ENCODE measurements at places on chromosomes 1 and 21.

DNA sequence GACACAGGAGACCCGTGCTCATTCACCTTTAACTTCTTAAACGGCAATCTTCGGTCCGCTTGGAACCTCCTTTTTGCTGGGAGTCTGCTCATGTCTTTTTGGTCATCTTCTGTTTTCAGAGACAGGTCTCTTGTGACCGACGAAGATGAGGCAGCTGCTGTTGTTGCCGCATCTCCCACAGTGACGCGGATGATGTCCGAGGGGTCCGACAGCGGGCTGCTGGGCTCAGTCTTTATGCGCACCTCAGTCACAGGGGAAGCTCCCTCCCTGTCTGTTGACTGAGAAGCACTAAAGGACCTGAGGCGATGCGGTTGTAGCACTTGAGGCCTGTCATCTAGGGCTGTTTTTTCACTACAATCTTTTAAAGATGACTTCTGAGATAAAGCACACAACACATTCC, 17.6 kb downstream of the ZBTB21 start:
- no peak for DNase-seq

- no peak for DNase-seq
Observed at GRCh38 chr1:147699686-147700041, 29.3 kb upstream of the ACP6 start.

DNA sequence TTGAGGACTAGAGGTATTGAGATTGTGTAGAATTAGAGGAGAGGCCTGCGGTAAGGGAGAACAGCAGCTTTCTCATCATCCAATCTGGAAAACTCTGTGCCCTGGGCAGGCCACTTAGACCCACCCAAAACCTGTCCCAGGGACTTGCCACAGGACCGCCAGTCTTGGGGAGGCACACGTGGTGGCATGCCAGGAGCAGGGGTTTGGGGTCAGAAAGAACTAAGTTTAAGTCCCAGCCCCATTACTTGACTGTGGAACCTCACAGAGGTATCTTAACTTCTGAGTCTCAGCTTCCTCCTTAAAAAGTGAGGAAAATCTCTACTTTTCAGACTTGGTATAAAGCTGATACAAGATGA, 356.6 kb downstream of the HHAT start:
- DNase-seq = no peak

DNA sequence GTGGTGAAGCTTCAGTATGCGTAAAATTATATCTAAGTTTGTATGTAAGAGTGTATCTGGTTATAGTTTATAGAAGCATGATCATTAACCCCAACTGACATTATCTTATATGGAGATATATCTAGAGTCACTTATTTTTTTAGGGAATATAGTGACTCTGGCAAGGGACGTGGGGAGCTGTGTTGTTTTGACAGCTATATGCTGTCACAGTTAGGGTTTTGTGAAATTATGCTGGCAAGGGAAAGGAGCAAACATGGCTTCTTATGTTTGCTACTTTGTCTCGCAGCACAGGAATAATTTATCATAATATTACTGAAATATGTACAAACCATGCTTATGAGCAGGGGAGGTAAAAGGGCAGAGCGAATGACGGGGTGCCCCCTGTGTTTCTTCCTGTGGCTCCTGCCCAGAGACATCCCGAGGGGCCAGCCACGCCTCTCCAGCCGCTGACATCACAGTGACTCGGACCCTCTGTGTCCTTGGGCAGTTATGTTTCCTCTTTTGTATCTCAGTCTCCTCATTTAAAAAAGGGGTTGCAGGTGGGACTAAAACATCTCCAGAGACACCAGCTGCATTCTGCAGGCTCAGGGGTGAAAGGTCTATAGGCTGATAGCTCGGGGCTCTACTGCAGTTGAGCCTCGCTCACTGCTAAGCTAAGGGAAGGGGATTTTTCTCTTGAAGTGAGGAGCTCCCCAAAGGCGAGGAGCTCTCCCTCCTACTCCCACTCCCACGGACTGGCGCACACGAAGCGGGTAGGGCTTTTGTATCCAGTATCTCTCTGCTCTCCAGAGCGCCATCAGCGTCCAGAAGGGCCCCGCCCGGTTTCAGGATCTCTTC, 14.9 kb downstream of the A3GALT2 start:
- no peak for DNase-seq

GRCh38 chr1:1806890-1807289, 28.6 kb upstream of the NADK start:
- DNase-seq = no peak

- no peak for DNase-seq
Observed at GRCh38 chr1:3410142-3410925, 44.1 kb upstream of the ARHGEF16 start.

GRCh38 chr1:95094923-95095322, 22.2 kb upstream of the ALG14 start:
- no peak for DNase-seq

DNA sequence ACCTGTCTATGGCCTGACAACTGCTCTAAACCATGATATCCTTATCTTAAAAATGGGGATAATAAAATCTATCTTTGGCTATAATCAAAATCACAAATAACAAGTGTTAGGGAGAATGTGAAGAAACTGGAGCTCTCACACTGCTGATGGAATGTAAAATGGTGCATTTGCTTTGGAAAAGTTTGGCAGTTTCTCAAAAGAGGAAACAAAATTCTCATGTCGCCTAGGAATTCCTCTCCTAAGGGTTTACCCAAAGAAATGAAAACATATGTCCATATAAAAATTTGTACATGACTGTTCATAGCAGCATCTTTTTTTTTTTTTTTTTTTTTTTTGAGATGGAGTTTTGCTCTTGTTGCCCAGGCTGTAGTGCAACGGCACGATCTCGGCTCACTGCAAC, 64.3 kb downstream of the ZNF281 start:
- no peak for DNase-seq

DNA sequence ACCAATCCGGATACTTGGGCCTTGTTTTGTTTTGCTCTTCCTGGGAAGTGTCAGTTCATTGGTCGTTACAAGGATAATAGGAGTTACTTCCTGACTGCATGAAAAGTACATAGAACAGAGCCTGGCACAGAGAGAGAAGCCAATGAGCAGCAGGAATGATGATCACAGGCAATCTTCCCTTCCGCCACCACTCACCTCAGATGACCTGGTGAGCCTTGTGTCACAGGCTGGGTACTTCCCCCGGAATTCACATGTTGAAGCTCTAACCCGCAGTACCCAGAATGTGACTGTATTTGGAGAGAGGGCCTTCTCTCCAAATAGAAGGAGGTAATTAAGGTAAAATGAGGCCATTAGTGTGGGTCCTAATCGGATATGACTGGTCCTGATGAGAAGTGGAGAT, 18.8 kb upstream of the GPR137B start:
- DNase-seq = no peak

DNA sequence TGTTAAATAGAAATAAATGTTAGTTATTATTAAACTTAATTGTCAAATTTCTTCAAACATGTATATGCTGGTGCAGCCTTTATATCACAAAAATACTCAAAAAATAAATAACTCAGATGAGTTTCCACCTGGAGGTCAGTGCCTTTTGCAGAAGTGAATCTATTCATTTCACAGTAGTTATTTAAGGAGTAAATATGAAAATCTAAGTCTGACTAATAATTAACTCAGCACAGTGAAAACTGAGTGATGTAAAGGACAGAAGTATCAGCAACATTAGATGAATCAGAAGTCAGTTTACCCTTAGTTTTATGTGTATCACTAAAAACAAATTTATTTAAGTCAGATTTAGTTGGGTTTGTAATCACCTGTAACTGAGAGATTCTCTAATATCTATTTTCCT, 2135.4 kb downstream of the MRPL39 start:
- no peak for DNase-seq

DNA sequence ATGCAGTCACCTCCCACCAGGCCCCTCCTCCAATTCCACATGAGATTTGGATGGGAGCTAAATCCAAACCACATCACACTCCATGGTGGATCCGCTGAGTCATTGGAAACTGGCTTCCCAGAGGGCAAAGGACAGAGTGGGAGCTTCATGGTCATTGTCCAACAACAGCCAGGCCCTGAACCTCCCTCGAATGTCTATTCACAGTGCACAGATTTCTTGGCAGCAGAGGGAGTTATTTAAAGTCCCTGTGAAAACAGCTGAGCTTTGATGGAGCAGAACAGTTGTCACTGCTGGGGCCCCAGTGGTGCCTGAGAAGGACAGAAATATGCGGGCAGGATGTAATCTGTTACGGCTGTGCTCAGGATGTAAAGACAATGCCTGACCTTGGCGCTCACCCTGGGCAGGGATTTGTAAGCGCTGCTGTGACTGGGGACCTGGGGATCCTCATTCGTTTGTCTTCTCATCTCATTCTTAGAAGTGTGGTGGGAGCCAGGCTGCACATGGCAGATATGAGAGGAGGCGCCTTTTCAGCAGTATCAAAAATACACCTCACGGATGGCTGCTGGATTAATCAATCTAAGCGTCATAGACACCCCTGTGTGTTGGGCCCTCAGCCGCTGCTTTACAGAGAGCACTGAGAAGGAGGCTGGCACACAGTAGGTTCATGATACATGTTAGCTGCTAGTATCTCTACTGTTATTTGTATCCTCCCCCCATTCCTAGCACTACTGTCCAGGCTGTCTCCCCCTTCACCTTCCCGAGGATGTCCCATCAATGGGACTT, 439.4 kb downstream of the PTPRU start:
- DNase-seq = no peak

- no peak for DNase-seq
Observed at GRCh38 chr1:108610073-108610472, 50.2 kb downstream of the EEIG2 start.

- DNase-seq = no peak
Observed at GRCh38 chr1:113714606-113715269, 44.5 kb downstream of the PHTF1 start.

DNA sequence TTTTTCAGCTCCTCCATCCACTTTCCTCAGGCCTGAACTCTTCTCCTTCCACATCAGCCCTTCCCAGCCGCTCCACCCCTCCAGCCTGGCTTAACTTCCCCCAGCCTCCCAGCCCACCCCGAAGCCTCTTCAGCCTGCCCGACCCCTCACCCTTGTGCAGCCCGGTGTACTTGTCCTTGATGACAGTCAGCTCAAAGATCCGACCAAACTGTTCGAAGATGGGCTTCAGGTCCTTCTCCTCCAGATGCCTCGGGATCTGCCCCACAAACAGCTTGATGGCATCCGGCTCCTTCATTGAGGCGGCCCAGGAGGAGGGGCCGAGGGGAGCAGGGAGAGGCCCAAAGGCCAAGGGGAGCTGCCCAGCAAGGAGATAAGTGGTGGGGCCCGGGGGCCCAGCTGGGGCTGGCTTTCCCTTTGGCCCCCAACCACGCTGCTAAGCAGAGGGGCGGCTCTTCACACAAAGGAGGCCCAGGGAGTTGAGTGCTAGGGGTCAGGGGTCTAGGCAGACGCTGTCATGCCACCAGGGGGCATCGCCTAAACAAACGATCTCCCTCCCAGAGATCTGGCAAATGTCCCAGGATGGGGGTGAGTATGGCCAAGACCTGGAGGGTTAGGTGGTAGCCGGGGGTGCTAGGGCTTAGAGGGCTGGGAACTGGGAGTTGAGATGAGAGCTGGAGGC, 738 bp downstream of the CELF3 start:
- DNase-seq = no peak

DNA sequence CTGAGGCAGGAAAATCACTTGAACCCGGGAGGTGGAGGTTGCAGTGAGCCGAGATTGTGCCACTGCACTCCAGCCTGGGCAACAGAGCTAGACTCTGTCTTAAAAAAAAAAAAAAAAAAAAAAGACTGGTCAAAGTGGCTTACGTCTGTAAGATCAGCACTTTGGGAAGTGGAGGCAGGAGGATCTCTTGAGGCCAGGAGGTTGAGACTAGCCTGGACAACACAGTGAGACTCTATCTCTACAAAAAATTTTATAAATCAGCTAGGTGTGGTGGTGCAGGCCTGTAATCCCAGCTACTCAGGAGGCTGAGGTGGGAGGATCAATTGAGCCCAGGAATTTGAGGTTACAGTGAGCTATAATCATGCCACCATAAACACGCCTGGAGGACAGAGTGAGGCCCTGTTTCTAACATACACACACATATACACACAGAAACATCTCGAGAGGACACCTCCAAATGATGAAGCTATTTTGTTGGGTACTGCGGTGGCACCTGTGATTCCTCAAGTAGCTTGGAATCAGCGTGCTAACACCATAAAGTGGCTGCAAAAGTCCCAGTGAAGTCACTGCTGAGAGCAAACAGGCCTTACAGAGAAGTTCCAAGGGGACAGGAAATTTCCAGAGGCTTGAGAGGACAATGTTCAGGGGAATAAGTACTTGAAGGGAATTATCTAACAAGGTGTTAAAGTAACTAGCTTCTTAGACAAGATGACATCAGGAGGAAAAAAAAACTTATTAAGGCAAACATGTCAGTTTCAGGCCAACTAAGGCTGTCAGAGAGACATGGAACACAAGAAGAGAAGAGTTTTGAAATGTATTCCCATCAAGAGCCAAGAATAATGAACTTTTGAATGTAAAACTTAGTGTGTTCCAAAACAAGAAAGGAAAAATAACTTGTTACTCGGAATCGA, 1.3 kb downstream of the NADK start:
- no peak for DNase-seq

- DNase-seq = no peak
Observed at GRCh38 chr1:7430691-7431090, 340.4 kb upstream of the VAMP3 start.

DNA sequence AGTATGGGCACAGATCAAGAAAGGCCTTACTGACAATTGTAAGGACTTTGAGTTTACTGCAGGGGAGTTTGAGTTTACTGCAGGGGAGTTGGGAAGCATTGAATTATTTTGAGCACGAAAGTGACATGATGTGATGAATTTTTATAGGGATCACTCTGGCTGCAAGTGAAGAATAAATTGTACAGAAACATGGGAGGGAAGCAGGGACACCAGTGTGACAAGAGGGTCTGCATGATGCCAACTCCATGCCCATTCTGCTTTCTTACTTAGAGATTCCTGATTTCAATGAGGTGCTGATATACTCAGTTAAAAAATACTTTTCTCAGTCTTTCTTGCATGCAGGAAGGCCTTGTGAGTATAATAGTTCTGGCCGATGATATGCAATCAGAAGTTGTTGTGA, 234.4 kb downstream of the CENPF start:
- no peak for DNase-seq

DNA sequence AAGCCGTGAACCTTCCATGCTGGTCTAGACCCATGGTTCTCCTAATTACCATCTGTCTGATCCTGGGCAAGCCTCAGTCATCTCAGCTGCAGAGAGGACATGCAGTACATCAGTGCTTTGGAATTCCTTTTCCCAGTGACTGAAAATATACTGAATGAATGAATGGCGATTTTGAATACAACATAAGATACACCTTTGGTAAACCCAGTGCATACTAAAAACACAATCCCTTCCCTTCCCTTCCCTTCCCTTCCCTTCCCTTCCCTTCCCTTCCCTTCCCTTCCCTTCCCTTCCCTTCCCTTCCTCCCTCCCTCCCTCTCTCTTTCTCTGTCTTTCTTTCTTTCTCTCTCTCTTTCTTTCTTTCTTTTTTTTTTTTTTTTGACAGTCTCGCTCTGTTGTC, 21.3 kb upstream of the PLXNA2 start:
- no peak for DNase-seq

- DNase-seq = no peak
Observed at GRCh38 chr1:40507973-40508372, 594 bp upstream of the EXO5 start.
